ENCODE measurements at places on chromosomes 12 and 14.

GRCh38 chr12:4563336-4563735, 1.3 kb downstream of the DYRK4 start:
- no peak for DNase-seq

GRCh38 chr14:58629281-58629680, 8.5 kb upstream of the DACT1 start:
- no peak for DNase-seq

DNA sequence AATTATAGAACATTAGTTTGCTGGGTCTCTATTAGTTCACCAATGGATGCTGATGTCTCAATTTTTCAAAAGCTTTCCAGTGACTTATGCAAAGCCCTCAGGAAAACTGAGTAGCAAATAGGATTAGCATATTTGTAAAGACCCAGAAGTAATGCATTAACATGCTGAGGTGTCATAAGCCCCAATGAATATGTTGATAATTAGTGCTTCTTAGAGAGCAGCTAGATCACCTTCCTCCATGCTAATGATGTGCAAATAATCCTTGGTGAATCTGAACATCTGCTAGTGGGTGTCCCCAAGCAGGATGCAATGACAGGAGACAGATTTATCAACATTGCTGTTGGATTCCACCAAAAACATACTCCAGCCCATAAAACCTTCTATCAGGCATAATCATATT, 19.0 kb downstream of the IFNG start:
- DNase-seq, result no peak

DNA sequence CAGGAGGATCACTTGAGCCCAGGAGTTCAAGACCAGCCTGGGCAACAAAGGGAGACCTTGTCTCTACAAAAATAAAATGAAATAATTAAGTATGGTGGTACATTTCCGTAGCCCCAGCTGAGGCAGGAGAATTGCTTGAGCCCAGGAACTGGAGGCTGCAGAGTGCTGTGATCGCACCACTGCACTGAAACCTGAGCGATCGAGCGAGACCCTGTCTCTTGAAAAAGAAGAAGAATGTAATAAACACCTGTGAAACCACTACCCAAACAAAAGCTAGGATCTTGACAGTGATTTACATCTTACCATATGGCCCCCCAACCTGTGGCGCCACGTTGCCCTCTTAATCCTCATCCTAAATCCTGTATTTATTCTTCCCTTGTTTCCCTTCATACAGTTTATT, 5.7 kb upstream of the DTX1 start:
- no peak for DNase-seq
